ENCODE measurements at places on chromosomes 3 and 15. TPM values are rescaled to one million over a fixed set of nuclear protein-coding genes. Genes with fewer than 3 reads are reported as not detected.

DNA sequence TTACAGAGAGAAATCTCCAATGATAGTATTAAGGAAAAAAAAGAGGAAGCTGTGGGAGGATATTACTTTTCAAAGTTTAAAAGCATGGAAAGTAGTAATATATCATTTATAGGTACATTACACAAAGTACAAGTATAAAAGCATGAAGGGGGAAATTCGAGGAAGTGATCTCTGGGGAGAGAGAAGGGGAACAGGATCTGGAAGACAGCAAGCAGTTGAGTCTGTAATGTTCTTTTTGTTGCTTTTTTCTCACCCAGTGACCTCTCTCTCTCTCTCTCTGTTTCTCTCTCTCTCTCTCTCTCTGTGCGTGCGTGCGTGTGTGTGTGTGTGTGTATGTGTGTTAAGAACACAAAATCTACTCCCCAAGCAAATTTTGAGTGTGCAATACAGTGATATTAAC lies 10.2 kb downstream of the C3orf20 start:
- no peak for DNase-seq

DNA sequence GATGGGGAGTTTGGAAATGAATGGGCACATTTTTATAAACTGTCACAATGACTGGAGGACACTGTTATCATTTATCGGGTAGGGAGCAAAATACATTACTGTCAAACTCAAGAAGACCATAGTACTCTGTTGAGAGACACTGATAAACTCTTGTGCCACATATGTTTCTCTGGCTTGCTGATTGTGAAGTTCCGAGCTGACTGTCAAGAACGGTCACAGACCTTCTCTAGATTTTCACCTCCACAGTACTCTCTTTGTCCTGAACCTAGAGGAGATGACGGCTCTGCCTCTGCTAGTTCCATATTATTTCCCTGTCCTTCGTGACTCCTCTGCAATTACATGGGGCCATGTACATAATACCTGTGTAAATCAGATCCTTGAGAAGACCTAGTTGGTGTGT lies 451.9 kb downstream of the LPP start:
- no peak for DNase-seq

GRCh38 chr3:127044996-127045395 lies 62.1 kb downstream of the PLXNA1 start:
- no peak for DNase-seq

DNA sequence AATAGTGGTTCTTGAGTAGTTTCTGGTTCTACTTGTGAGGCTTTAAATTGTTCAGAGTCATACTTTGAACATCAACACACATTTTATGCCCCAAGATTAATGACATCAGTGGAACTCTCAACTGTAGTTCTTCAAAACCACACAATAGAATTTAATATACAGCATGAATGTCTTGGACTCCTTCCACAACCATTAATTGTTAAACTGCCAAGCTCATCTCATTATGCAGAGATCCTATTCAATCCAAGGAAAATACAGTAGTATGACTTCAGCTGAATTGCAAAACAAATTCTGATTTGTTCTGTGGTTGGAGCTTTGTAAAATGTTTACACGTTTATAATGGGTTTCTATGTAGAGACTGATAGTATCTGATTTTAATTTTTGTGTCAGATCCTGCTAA lies 199.2 kb upstream of the SLC2A2 start:
- DNase-seq = peak; percentile 47

- no peak for DNase-seq
Measured at GRCh38 chr3:4865714-4866113, 113.5 kb upstream of the BHLHE40 start.

DNA sequence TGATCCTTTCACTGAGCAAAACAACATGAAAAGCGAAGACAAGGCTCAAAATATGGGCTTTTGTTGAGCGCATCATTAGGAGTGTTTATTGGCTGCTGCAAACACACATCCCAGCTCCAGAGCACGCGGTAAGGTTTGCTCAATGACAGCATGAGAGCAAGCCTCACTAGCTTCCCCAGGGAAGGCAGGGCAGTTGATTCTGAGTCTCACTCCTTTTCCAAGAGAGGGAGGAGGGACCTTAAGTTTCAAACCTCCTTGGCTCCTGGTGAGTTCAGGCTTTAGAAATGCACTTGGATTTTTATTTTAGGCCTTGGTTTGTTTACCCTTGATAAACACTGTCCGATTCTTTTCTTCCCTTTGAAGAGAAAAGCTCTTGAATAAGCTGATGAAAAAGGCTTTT lies 69.1 kb upstream of the CACNA2D3 start:
- DNase-seq = no peak

- DNase-seq = no peak
Measured at GRCh38 chr3:15998911-15999310, 175.6 kb upstream of the GALNT15 start.

- DNase-seq = no peak
Measured at GRCh38 chr3:59895972-59896371, 846.1 kb upstream of the CFAP20DC start.

DNA sequence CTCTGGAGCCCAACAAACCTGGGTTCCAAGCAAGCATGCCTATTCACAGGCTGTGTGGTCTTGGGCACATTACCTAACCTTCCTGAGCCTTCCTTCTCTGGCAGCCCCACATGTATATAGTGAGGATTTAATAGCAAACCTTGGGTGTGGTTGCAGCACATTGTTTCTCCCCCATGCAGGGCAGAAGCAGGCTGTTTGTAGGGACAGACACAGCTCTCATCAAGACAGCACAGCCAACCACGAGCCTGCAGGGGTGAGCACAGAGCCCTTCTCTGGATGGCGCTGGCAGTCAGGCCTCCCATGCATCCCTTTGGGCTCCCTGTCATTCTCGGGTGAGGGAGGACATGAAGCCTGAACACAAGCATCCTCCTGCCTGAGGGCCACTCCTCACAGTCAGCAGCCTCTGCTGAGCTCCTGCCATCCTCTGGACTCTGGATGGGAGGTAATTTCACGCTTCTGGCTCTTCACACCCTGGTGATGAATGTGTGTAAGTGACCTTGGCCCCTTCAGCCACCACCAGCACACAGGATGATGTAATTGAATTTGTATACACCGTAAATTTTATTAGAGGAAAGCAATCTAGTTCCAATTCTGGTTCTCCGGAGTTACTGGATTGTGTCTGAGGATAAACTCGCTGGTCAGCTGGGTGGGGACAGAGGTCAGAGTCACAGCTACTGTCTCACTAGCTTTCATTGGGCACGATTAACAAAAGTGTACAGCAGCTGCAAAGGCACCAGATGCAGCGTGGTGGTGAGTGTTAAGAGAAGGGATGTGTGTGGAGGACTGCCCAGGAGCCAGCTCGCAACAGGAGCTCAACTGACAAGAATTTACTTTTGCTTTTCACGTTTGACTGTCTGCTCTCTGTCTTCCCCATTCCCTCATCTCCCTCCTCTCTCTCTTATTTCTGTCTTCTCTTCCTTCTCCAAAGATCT lies 118.1 kb downstream of the CLSTN2 start:
- peak; percentile 68 for DNase-seq

- no peak for DNase-seq
Measured at GRCh38 chr3:194189243-194189791, 53.4 kb downstream of the HES1 start.

- DNase-seq = peak; percentile 30
Measured at GRCh38 chr3:17032407-17033034, 147.8 kb downstream of the PLCL2 start.

GRCh38 chr3:89570465-89570864 lies 463.0 kb downstream of the EPHA3 start:
- no peak for DNase-seq

DNA sequence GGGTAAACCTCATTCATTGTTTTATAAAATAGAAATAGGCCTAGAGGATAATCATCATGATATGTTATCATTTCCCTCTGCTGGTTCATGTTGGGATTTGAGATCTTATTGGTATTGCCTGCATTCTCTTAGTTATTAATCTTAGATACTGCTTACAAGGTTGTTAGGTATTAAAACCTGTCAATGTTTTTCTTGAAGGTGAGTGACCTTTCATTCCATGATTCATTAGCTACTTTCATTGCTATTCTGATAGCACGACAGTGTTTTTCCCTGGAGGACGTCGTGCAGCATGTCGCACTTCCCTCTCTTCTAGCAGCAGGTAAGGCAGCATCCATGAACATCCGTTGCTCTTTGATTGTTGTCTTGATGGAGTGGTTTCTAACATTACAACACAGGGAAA lies 17.1 kb downstream of the P2RY12 start:
- DNase-seq = no peak

DNA sequence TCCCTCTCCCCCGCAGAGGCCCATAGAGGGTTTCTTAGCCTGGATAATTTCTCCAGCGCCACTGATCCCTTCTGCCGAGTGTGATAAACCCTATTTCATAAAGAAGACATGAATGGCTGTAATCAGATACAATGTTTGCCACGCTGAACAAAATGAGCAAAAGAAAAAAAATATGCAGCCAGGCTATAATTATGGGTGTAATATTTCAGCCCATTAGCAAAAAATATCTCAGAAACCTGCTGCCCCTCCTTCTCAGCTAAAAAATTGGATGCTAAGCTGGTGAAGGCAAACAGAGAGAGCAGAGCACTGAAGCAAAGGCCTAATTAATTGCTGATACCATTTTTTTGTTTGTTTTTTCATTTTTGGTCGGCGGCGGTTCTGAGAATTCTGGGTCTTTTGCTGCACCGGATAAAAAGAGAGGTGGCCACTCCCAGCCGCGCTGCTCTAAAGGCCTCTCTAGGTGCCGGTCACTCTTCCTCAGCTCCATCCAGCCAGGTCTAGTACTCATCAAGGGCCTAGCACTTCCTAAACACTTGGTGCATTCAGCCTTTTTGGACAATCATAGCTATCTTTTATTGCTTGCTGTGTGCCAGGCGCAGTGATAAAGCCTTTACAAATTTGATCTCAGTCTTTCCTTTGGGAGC lies 128.7 kb upstream of the TLE3 start:
- DNase-seq = no peak

GRCh38 chr15:100429116-100429728 lies 87.4 kb upstream of the ADAMTS17 start:
- DNase-seq = no peak

DNA sequence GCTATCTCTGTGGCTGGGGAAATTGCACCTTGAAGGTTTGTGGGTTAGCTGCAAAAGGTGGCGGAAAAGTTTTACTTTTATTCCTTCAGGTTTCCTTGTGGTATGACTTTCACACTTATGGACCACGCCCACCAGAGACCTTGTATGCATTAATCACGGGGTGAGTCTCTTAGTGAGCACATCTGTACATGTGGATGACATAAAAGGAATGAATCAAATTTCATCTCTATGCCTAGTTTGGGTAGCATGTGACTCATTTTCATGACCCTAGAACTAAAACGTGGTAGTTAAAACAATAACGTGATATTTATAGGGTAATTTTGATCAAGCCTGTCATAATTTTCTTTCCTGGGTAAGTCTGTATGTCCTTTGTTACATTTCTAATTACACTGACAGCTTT lies 141.7 kb downstream of the PDCD6IP start:
- no peak for DNase-seq

The ATP13A5 gene
- total RNA-seq = not detected

The CPLX3 gene
- total RNA-seq = not detected

The UBE3A gene
- 34.0 TPM for total RNA-seq

The CEP97 gene
- 6.1 TPM for total RNA-seq

The LRTM1 gene
- total RNA-seq = not detected

The AADACL2 gene
- not detected for total RNA-seq

The LRRC58 gene
- 11.4 TPM for total RNA-seq
